Stimulated activated CD8-positive, alpha-beta memory T cell treated with anti-CD3 and anti-CD28 coated beads, Interleukin-7, amount 100 ng/mL, for 1 hour (primary cell): ENCODE measurements at places on chromosomes 1 and 21.

GRCh38 chr21:40386294-40386911 is 460.6 kb downstream of the DSCAM start:
- no peak for DNase-seq

DNA sequence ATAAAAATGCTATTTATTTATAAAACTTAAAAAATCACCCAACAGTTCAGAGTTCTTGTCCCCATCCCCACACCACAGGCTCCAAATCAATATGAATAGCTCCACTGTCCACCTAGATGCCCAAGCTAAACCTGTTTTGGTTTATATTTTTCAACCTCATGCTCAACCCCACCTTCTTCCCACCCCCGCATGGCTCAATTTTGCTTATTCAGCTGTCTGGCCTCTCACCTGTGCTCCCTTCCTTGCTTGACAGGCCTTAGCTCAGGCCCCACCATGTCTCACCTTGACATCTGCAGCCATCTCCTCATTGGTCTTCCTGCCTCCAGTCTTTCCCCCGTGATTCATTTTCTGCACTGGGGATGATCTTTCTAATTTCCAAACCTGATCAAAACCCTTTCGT is 17.8 kb downstream of the COA7 start:
- DNase-seq: no peak

DNA sequence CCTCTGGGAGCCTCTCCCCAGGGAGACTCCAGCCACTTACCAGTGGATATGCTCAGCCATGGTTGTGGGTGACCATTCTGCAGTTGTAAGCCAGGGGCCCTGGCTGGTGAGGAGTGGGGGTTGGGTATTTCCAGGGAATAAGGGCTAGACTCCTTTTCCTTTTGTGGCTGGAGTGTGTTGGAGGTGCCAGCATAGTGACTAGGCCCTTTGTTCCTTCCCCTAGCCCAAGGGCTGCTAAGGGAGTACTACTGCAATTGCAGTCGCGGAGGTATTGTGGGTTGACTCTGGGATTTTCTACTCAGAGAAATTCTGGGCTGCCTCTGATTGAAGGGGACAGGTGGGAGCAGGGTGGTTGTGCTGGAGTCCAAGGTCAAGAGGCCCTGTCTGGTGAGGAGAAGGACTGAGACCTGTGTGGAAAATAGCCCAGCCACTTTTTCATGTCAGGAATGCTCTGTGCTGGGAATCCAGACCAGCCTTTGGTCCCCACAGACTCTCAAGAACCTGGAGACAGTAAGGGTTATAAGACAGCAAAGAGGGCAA is 43.1 kb downstream of the MROH9 start:
- DNase-seq: no peak

DNA sequence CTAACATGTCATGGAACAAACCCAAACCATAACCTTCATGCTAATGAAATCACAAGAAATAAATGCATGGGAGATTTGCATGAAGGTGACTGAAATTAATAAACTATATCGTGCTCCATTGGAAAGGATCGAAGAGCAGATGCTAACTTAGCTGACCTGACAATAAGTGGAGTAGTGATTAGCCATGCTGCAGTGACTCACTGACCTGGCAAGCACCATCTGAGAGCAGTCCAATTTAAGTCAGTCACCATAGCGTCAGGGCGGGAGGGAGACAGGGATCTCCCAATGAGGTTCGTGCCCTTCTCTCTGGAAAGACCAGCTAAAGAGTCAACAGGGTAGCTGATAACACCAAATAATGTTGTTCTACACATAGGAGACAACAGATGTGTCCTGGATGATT is 21.5 kb downstream of the OLIG2 start:
- DNase-seq: no peak

GRCh38 chr1:79323239-79324025 is 316.9 kb upstream of the ADGRL4 start:
- no peak for DNase-seq
